ENCODE measurements at places on chromosomes 7 and 10. TPM values are rescaled to one million over a fixed set of nuclear protein-coding genes. Genes with fewer than 3 reads are reported as not detected.

GRCh38 chr7:46572691-46573090 lies 651.6 kb upstream of the IGFBP3 start:
- no peak for DNase-seq

GRCh38 chr10:28915989-28916588 lies 238.8 kb downstream of the BAMBI start:
- DNase-seq = no peak

GRCh38 chr7:112869111-112869774 lies 79.0 kb upstream of the TMEM168 start:
- DNase-seq = no peak

DNA sequence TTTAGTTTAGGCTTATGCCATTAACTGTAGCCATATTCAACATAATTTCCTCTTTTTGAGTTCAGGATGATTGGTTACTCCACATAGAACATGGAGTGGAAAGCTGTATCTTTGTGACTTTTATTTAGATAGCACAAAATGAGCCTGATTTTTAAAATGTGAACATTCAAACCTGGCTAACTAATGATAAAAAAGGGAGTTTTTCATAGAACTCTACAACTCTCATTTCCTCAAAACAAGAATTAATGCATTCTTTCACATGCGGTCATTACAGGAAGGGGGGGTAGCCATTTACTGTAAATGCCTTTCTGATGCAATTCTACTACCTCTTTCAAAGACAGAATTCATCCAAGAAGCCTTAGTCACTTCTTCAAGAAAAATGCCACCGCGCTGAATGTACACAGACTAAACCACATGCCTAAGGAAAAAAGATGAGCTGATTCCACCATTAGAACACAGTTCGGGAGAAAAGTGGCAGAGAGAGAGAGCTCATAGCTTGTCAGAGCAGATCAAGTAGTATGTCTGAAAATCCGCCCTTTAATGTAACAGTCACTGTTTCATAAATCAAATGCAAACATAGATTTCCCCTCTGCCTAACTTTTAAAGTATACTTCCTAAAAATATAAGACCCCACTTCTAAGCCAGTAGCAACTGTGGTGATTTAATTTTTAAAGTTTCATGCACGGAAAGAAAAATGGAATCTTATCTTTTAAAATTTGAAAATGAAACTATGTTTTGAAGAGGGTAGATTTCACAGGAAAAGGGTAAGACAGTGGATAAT lies 226.4 kb upstream of the KLF14 start:
- no peak for DNase-seq

- no peak for DNase-seq
These were observed 51.6 kb downstream of the CREB3L2 start for GRCh38 chr7:137950263-137950621.

DNA sequence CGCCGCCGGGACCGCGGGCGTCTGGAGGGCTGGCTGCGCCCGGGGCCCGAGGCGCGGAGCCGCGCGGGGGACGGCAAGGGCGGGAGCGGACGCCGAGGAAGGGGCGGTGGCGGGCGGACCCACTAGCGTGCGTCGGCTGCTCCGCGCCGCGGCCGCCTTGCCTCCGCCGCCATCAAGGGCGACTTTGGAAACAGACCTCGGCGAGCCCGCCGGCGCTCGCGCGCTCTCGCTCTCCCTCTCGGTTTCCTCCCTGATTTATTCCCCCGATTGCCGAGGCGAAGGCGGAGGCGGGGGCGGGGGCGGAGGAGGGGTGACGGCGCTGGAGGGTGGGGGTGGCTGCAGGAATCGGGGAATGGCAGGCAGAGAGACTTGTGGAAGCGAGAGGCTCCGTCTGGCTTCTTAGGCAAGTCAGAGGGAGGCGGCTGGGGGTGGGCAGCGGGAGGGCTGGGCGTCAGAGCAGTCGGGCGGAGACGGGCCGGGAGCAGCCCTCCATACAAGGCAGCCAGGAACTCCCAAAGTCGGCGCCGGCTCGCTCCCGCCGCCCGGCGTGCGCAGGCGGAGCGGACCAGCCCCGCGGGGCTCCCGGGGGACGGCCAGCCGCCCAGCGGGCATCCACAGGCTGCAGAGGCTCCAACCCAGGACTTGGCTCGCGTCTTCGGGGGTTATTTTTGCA lies at the start of gene CACNA2D1:
Gene CACNA2D1 (minus strand): TSS at position 231 of the 673 bp plus-strand sequence.
- peak; percentile 28 for DNase-seq

- no peak for DNase-seq
These were observed 2.0 kb downstream of the MYO1G start for GRCh38 chr7:44976746-44977196.

GRCh38 chr7:36151921-36152755 lies 916 bp upstream of the EEPD1 start:
- no peak for DNase-seq

- DNase-seq = no peak
These were observed 2.5 kb downstream of the VSTM4 start for GRCh38 chr10:49112851-49113250.

GRCh38 chr7:115476671-115477181 lies 553.8 kb downstream of the TFEC start:
- no peak for DNase-seq

GRCh38 chr10:85638797-85639196 lies 727.8 kb downstream of the GRID1 start:
- no peak for DNase-seq

- DNase-seq = no peak
These were observed 700 bp downstream of the SMC3 start for GRCh38 chr10:110568055-110568735.

Gene OR2A42
- 0.42 TPM for total RNA-seq

Gene VSTM2A
- 19.9 TPM for total RNA-seq

Gene CFAP43
- total RNA-seq = 1.4 TPM

Gene TCERG1L
- total RNA-seq = 0.32 TPM

All from urinary bladder (tissue), 4 donors.